ENCODE measurements at places on chromosomes 3 and 15.
A peak's percentile ranks its signal among the peaks of the same experiment; 100 is the strongest.

DNA sequence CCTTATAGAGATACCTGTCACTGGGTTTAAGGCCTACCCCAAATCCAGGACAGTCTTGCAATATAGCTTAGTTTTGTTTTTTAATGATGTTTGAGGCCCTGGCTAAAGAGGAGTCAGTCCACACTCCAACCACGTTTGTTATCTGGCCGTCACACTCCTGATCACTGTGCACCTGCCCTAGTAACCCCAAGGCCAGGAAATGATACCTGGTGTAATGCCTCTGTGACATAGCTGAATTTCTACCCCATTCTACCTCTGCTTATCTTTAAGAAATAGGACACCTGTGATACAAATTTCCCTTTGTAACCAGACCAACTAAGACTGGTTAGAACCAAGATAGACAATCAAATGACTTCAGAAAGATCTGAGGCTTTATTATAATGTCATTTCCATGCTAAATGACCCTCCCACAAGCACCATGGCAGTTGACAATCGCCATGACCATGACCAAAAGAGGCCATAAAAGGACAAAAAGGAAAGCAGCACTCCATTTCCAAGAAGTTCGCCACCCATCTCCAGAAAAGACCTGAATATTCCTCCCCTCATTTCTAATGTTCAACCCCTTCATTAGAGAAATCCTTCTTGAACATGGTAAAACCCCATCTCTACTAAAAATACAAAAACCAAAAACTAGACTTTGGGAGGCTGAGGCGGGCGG is 4.8 kb upstream of the RTP3 start:
- DNase-seq = no peak

GRCh38 chr15:68730471-68730919 is 90.2 kb downstream of the ANP32A start:
- peak; percentile 74 for DNase-seq

- DNase-seq = no peak
These were observed 173.3 kb downstream of the PDZRN3 start for GRCh38 chr3:73451301-73451944.

- DNase-seq = peak; percentile 77
These were observed 3.6 kb downstream of the BCL6 start for GRCh38 chr3:187741403-187742350.

- DNase-seq = no peak
These were observed 96.9 kb upstream of the RPL32 start for GRCh38 chr3:12938258-12938711.

DNA sequence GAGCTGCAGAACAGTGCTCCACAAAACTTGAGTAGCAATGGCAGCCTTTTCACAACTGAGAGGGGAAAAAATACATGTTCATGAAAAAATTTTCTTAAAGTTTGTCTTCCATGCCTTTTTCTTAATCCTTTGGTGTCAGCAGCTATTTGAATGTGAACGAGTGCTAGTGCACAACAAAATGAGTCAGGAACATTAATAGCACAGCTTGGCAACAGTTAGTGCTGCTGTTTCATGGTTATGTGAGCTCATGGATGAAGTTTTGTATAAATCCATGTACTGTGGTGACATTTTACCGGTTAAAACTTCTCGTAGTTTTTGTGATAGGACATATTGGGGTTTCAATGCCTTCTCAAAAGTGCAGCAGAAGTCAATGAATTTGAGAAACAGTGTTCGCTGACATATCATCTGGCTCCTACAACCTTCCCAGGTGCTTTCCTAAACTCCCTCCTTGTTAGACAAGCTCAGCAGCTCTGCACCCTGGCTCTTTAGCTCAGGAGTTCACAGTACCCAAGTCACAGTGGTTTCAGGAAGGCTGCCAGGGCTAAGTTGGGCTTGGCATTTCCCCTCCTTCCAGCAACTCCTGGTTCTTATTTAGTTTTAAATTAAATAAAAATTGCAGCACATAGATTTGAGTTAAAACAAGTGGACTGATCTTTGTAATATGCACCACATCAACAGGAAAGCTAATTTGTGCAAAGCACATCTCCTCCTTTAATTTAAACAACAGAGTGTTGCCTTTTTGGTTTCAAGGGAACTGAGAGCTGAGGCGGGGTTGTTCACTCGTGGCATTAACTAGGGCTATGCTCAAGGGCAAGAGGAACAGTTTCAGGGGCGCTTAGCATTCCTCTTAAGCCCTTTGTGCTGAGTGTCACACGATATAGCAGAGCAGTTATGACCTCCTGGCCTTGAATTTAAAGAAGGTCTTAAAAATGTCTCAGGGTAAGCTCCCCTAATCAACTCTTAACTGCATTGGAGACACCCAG is 362.8 kb downstream of the CHST2 start:
- DNase-seq = no peak

GRCh38 chr3:16181361-16181760 is 6.9 kb downstream of the GALNT15 start:
- no peak for DNase-seq

- DNase-seq = no peak
These were observed 43.9 kb downstream of the SH3BP5 start for GRCh38 chr3:15288331-15289035.

GRCh38 chr15:25783607-25784540 is 79.3 kb downstream of the ATP10A start:
- DNase-seq = peak; percentile 79

GRCh38 chr3:14574183-14574582 is 34.0 kb upstream of the GRIP2 start:
- DNase-seq = no peak

DNA sequence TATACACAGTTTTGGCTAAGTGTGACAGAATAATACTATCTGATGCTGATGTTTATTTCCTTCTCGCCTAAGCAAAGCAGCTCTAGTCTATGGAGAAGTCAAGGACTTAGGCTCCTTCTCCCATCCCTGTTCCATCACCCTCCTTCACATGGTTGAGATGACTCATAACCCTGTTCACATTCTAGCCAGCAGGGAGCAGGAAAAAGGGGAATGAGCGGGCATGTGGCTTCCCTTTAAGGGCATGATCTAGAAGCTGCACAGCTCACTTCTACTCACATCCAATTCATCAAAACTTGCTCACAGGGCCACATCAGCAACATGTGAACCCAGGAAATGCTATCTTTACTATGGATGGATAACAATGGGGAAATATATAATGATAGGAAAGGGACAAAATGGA is 40.9 kb downstream of the CBLB start:
- peak; percentile 40 for DNase-seq

DNA sequence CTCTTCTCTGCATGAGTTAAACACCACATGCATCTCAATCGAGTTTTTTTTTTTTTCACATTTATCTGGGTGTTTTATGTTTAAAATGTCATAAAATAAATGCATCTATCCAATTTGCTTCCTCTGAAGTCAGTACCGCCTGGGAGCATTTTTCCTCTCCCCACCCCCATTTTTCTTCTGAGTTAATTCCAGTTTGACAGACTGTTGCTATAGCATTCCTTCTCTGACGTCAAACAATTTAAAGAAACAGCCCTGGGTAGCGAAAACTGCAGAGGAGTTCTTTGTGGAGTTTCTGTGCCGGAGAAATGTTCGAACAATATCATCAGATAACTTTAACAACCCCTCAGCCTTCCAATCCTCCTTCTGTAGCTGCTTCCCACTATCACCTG is 900 bp upstream of the GNB4 start:
- peak; percentile 30 for DNase-seq

DNA sequence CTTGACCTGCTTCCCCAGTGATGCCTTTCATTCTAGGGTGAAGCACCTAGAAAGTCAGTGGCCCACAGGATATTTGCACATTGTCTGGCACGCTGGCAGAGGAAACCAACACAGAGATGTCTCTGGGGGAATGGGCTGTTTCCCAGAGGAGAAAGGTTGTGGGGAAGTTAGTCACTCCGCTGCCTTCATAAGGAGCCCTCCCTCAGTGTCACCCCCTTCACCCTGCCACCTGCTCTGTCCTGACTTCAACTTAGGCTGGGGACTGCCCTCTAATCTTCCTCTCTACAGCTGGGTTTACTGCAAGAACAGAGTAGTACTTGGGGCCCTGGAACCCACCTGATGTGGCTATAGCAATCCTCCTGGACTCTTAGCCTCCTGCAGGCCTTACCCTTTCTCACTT is 5.7 kb downstream of the KLHDC8B start:
- no peak for DNase-seq

GRCh38 chr3:118793176-118793575 is 241.5 kb downstream of the IGSF11 start:
- DNase-seq = no peak

DNA sequence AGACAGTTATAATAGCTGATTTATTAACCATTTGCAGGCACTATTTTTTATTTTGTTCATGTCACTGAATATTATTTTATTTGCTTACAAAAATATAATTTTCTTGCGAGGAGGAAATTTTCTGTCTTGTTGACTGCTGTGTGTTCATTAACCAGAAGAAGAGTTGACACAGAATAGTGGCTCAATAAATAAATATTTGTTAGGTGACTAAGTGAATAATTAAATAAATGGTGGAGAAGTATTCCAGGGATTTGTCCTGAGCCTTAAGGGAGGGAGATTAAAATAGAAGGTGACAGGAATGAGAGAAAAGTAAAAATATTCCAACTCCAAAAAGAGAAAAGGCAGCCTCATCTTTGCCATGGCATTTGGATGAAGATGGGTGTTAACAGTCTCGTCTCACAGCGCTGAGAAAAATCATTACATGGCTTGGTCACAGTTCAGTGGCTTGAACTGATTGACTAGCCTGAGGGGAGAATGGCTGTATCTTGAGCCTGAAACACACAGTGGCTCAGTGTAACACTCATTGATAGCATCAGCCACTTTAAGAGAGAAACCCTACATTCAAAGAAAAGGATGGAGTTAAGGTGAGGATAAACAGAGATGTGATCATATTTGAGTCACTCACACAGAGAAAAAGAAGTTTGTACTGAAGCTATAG is 449.9 kb upstream of the NAALADL2 start:
- peak; percentile 51 for DNase-seq

DNA sequence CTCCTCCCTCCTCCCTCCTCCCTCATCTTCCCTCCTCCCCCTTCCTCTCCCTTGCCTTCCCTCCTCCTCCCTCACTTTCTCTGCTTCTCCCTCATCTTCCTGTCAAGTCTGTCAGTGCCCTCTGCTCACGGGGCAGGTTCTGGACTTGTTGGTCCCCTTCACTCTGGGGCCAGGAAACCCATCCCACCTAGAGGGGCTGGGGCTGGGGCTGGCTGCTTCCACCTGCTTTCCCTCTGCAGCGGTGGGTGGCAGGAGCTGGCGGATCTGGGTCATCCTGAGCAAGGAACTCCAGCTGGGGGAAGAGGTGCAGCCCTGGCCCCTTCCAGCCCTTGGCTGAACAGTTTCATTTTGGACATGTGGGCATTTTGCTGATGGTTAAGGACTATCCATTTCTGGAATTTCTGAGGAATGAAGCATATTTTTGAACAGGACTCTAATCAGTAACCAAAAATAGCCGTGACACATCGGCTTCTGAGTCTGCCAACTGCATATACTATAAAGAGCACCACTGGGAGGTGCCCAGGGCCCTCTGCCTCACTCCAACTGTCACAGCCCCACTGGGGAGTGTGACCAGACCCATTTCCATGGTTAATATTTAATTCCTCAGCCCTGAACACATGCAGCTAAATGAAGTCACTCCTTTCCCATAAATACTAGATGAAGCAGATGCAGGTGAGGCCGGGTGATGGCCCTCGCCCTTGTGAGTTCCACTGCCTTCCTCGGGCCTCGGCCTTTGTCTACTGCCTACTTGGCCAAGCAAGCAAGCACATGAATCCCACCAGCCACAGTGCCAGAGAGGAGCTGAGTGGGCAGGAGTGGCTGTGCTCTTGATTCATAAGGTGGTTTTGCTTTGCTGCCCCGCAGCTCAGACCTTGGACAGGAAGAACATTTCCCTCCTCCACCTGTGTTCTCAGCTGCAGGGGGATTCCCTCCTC is 39.8 kb downstream of the CHDH start:
- DNase-seq = no peak

DNA sequence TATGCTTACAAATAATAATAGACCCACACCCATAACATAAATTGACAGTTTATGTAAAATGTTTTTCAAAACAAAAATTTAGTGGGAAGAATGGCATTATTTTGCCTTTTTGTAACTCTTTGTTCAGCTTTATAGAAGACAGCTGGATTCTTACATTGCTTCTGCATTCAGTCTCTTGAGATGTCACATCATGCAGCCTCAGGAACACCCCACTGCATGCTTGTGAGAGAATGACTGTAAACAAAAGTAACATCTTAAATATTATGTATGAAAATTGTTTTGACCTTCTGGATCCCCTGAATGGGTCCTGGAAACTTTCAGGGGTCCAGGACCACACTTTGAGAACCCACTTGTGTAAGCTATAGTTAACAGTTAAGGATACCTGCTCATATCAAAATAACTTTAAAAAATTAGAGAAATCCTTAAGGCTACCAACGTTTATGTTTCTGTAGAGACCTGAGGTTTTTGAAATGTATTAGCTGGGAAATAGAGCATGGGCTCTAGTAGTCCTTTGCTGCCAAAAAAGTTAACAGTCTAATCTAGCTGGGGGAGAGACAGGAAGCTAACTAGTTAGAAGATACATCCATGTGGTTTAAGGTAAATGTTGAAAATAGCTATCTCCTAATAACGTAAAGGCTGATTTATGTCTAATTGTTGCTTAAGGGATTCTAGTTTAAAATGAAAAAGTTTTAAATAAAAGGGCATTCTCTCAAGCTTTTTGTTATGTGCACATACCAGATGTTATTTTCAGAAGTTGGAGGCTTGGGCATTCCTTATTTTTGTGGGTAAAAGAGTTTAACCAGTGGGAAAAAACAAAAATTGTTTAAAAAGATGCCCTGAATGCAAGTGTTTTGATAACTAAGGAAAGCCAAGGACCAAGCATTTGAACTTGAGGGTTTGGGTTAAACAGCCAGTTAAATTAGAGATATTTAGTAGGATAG is 3.8 kb downstream of the USP3 start:
- no peak for DNase-seq

- no peak for DNase-seq
These were observed 123.0 kb upstream of the PROK2 start for GRCh38 chr3:71907996-71908395.

- DNase-seq = no peak
These were observed 573.6 kb upstream of the GRM7 start for GRCh38 chr3:6287088-6287875.

GRCh38 chr15:70633103-70633831 is 130.1 kb downstream of the UACA start:
- DNase-seq = peak; percentile 27

DNA sequence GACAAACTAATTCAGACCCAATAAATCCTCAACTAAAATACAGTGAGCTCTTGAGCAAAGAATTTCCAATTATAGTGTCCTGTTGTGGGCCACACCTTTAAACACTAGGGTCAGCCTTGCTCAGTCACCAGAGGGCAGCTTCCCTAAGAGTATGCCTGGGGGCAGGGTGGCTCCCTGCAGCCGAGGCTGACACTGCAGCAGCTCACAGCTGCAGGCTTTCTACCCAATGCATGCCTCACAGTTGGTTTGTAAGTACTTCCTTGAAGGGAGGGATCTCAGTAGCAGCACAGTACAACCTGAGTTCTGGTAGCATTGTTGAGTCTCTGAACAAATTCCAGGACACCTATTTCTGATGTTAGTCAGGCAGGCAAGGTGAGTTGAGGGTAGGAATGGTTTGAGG is 335.6 kb downstream of the TUSC7 start:
- peak; percentile 88 for DNase-seq

- no peak for DNase-seq
These were observed 25.1 kb downstream of the KBTBD12 start for GRCh38 chr3:127940116-127940515.

GRCh38 chr3:32474201-32474600 is 28.5 kb downstream of the CMTM6 start:
- DNase-seq = no peak
